ENCODE measurements at places on chromosomes 5 and 9. TPM values are rescaled to one million over a fixed set of nuclear protein-coding genes. Genes with fewer than 3 reads are reported as not detected.
A peak's percentile ranks its signal among the peaks of the same experiment; 100 is the strongest.

PPP1R26 gene
- 15.3 TPM for polyA plus RNA-seq

DNA sequence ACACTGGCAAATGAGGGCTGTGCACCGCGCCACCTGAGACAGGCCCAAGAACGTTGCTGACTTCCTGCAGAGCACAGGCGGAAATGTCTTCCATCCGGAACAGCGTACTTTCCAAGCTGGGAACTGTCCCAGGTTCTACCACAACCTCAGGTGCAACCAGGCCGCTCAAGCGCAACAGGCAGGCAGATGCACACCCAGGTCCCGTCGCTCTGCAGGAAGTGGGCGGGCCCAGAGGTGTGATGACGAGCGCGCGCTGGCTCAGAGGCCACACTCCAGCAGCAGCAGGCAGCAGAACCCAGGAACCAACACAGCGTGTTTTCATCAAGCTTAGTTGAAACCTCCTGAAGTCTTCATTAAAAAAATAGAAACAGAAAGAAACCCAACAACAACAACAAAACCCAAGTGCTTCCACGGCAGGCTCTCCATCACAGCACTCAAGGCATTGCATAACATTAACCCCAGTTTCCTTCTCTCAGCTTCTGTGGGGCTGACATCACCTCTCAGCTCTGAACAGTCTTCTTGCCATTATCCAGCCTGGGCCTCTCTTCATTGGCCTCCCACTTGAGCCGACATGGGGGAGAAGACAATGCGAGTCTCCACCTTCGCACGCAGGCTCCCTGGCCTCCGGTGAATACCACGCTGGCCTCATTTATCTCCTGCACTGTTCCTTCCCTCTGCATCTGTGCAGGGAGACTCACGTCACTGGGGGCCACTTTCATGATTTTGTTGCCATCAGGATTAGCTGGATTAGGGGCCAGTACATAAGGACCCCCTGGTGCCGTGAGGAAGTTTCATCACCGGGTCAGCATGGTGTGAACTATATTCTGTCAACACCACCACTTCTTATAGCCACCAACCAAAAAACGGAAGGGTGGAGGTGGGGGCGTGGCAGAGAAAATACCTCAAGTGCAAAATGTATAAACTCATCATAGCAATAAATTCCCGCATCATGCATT lies 22.1 kb downstream of the PTCH1 start:
- H3K36me3 ChIP-seq: peaks cover 20% of the 10 kb centered on the region
- no peak overlapping the region for H3K4me3 ChIP-seq
- H3K27me3 ChIP-seq: no peaks in the 10 kb centered on the region
- peak; percentile 48 for DNase-seq
- H3K4me1 ChIP-seq: peaks cover 3% of the 10 kb centered on the region

DNA sequence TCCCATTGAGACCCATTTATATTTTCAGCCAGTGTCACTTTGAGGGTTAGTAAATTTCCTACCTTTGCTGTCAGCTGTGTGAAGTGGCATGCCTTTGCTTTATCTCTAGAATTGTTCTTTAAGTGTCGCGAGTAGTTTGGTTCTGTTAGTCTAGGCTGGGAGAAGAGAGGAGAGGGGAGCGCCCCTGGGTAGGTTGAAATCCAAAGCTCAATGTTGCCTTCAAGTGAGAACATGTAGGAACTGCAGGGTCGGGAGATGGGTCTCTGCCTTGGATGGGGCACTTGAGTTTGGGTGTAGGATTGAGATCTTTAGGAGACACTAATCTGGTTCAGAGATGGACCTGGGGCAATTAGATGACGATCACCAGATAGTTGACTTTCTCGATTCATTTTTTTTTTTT lies 46.3 kb downstream of the STC2 start:
- H3K4me3 ChIP-seq: no peak overlapping the region
- H3K27ac ChIP-seq: no peak overlapping the region
- DNase-seq: no peak
- peaks cover 4% of the 10 kb centered on the region for H3K4me1 ChIP-seq

- H3K4me1 ChIP-seq: no peaks in the 10 kb centered on the region
- DNase-seq: no peak
- H3K27me3 ChIP-seq: peaks cover 48% of the 10 kb centered on the region
- no peaks in the 10 kb centered on the region for H3K36me3 ChIP-seq
- no peak overlapping the region for H3K4me3 ChIP-seq
These were observed 50.5 kb downstream of the PSD2 start for GRCh38 chr5:139845846-139846681.

DNA sequence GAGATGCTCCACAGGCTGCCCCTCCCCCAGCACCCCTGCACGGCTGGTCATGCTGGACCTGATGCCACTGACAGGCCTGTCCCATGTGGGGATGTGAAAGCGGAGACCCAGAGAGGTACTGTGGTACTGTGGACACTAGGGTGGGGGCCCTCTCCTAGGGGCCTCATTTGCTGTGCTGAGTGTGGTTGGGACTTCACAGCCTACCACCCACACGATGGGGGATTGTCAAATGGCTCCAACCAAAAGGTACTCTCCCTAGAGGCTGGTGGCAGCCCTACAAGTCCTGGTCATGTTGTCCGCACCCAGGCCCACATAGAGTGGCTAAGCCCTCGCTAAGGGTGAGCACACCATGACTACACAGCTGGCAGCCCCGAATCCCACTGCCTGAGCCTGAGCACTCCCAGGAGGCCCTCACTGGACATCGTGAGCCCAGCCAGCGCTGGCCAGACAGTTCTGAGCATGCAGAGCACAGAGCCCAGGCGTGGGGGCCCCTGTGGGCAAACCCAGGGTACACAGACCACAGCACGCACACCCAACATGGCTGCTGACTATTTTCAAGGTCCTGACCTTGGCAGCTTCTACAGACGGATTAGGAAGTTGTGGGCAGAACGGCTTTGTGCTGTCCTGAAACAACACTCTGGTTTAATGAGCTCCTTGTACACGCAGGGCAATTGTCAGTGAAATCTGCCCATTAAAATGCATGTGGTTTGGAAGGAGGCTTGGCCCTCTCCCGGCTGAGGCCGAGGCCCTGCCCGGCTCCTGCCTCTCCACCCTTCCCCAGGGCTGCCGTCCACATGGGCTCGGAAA lies 214.1 kb downstream of the HSPA4 start:
- H3K27me3 ChIP-seq: no peaks in the 10 kb centered on the region
- H3K27ac ChIP-seq: no peak overlapping the region
- no peak overlapping the region for H3K4me3 ChIP-seq
- H3K4me1 ChIP-seq: peaks cover 30% of the 10 kb centered on the region
- no peaks in the 10 kb centered on the region for H3K36me3 ChIP-seq
- DNase-seq: no peak

SAXO1 gene
- 0.06 TPM for polyA plus RNA-seq

- H3K27ac ChIP-seq: no peak overlapping the region
- no peaks in the 10 kb centered on the region for H3K36me3 ChIP-seq
- H3K4me1 ChIP-seq: no peaks in the 10 kb centered on the region
- no peak overlapping the region for H3K4me3 ChIP-seq
- H3K27me3 ChIP-seq: no peaks in the 10 kb centered on the region
- DNase-seq: no peak
These were observed 5.5 kb downstream of the OBP2A start for GRCh38 chr9:135551456-135551855.

GRCh38 chr9:3288686-3289085 lies 237.1 kb downstream of the RFX3 start:
- no peaks in the 10 kb centered on the region for H3K36me3 ChIP-seq
- DNase-seq: no peak
- H3K27me3 ChIP-seq: no peaks in the 10 kb centered on the region
- H3K4me3 ChIP-seq: no peak overlapping the region
- H3K27ac ChIP-seq: no peak overlapping the region
- no peaks in the 10 kb centered on the region for H3K4me1 ChIP-seq

CD180 gene
- 1.1 TPM for polyA plus RNA-seq

DNA sequence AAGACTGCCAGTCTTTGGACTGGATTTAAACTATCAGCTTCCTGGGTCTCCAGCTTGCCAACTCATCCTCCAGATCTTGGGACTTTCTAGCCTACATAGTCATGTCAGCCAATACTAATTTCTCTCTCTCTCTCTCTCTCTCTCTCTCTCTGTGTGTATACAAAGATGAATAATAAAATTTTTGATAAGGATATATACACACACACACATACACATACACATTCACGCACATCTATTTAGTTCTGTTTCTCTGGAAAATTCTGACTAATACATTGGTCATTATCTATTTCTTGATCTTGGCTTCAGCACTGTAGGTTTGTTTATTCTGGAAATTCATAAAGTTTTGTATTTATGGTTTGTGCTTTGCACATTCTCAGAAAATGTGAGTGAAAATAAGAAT lies 1606.2 kb upstream of the NUDT12 start:
- no peak overlapping the region for H3K27ac ChIP-seq
- no peak for DNase-seq
- H3K36me3 ChIP-seq: no peaks in the 10 kb centered on the region
- H3K4me3 ChIP-seq: no peak overlapping the region
- H3K4me1 ChIP-seq: no peaks in the 10 kb centered on the region

- no peaks in the 10 kb centered on the region for H3K27me3 ChIP-seq
- H3K4me3 ChIP-seq: no peak overlapping the region
- peaks cover 20% of the 10 kb centered on the region for H3K4me1 ChIP-seq
- H3K27ac ChIP-seq: no peak overlapping the region
These were observed 24.3 kb downstream of the ABCA1 start for GRCh38 chr9:104903609-104904008.

ICE1 gene
- 20.9 TPM for polyA plus RNA-seq

DNA sequence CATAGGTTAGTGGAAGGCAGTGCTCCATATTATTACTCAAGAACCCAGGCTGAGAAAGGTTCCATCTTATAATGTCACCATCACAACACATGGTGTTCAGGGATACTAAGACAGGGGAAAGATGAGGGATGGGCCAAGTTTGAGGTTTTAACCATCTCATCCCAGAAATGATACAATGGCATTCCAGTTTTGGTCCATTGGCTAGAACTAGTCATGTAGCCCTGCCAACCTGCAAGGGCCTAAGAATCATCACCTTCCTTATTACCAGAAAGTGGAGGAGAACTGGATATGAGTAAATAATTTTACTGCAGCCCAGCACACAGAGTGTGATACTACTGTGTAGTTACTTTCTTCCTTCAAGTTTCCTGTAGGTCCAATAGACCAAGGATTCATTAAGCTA lies 144.5 kb upstream of the ABCA1 start:
- DNase-seq: no peak
- no peak overlapping the region for H3K4me3 ChIP-seq
- no peaks in the 10 kb centered on the region for H3K36me3 ChIP-seq
- no peaks in the 10 kb centered on the region for H3K4me1 ChIP-seq

FBXO38 gene
- polyA plus RNA-seq: 36.5 TPM

DNA sequence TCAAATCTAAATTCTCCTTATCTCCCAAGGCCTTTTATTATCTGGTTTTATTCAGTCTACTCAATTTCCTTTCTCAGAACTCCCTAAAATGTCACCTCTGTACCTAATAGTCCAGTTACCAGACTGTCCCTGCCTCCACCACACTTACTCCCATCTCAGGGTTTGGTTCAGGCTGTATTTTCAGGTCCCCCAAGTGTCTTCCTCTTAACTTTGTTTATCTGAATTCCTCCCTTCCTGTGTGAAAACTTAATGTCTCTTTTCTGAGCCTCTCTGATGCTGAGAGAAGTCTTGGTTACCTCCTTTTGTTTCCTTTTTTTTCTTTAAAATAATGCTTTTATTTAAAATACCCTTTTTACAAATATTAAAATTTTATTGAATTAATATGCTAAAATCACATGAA lies 133.4 kb downstream of the PAM start:
- H3K4me3 ChIP-seq: no peak overlapping the region
- H3K4me1 ChIP-seq: no peaks in the 10 kb centered on the region
- H3K27me3 ChIP-seq: no peaks in the 10 kb centered on the region
- no peaks in the 10 kb centered on the region for H3K36me3 ChIP-seq
- DNase-seq: no peak
- H3K27ac ChIP-seq: no peak overlapping the region

DNA sequence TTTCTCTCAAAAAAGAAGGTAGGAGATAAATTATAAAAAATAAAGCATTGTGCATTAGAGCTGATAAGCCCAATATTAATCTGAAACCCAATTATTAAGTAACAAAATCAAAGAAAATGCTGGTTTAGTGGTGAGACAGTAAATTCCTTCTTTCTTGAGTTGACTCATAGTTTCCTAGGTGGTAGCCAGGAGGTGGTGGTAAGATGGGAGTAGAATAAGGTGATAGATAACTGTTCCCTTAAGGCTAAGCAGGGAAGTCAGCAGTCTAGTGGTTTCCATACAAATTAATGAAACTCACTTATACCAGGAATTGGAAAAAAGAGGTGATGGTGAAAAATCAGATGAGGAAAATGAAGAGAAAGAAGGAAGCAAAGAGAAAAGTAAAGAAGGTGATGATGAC lies 23.2 kb downstream of the LYSMD3 start:
- no peak overlapping the region for H3K27ac ChIP-seq
- H3K4me1 ChIP-seq: no peaks in the 10 kb centered on the region
- no peak overlapping the region for H3K4me3 ChIP-seq

PCSK5 gene
- 123 TPM for polyA plus RNA-seq

DNA sequence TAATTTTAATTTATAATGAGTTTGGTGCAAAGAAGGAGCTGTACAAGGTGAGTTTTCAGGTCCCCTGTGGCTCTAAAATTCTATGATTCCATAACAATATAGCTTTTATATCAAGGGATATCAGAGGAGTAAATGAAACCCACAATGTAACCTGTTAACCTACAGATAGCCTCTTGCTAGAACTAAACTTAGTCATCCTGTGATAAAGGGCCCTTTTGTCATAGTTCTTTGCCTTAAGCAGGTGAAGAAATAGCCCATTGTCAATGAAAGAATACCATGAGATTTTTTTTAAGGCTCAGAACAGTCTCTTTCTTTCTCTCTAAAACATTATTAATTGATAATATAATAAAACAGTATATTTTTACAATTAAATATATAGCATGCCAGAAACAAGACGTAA lies 127.8 kb downstream of the NFIB start:
- H3K27me3 ChIP-seq: no peaks in the 10 kb centered on the region
- no peak overlapping the region for H3K27ac ChIP-seq
- no peaks in the 10 kb centered on the region for H3K4me1 ChIP-seq
- no peak overlapping the region for H3K4me3 ChIP-seq

- H3K4me1 ChIP-seq: no peaks in the 10 kb centered on the region
- no peak overlapping the region for H3K4me3 ChIP-seq
- H3K27ac ChIP-seq: no peak overlapping the region
- H3K36me3 ChIP-seq: peaks cover 31% of the 10 kb centered on the region
- DNase-seq: no peak
These were observed 50.8 kb downstream of the AQP7 start for GRCh38 chr9:33351547-33351946.

SNCB gene
- 0.39 TPM for polyA plus RNA-seq

SLC34A1 gene
- not detected for polyA plus RNA-seq
